ENCODE measurements at places on chromosomes 3 and 15.

DNA sequence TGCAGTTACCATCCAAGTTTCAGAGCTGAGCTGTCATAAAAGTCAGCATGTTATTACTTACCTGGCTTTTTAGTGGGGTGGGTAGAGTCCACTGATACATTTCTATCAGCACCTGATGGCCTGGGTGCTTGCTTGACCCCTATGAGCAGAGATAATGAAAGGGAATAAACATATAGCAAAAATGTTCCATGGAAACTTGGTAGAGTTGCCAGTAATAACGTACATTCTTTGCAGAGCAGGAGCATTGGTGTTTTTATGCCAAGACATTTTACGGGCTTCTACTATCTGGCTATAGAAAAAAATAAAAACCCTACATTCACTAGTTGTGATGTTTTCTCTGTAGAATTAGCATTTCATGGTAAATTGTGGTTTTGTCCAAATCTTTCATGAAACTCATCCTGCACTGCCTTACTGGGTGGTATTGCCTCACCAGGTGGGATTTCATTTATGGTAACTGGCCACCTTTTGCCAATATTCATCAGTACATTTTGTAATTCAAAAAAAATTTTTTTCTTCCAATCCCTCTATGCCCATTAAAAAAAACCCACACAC, 70.9 kb downstream of the TFG start:
- no peak for DNase-seq

GRCh38 chr3:18054625-18055024, 312.2 kb upstream of the TBC1D5 start:
- DNase-seq: no peak

- DNase-seq: peak; percentile 31
Measured at GRCh38 chr3:165254812-165255211, 58.6 kb upstream of the SLITRK3 start.

- DNase-seq: peak; percentile 24
Measured at GRCh38 chr3:45690336-45691035, 1.3 kb downstream of the SACM1L start.

Measured in NCI-H146 (cell line).